ENCODE measurements at places on chromosomes 6 and 20.
A peak's percentile ranks its signal among the peaks of the same experiment; 100 is the strongest.

DNA sequence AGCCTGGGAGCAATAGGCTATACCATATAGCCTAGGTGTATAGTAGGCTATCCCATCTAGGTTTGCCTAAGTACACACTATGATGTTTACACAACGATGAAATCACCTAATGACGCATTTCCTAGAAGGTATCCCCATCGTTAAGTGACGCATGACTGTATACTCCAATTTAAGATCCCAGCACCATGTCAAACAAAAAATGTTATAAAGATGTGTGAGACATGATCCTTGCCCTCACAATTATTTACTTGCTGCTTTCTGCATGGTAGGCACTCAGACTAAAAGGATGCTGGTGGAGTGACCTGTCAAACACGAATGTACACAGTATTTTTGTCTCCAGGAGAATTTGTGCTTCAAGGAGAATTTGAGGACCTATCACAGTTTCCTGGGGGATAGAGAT, 32.3 kb downstream of the SNAP25 start:
- no peak for DNase-seq

GRCh38 chr6:143060806-143061596, at the start of gene AIG1:
Gene AIG1, plus strand, starts transcription at chr6:143060889. Its CDS starts 37 bp downstream, at chr6:143060926.
- DNase-seq: no peak

DNA sequence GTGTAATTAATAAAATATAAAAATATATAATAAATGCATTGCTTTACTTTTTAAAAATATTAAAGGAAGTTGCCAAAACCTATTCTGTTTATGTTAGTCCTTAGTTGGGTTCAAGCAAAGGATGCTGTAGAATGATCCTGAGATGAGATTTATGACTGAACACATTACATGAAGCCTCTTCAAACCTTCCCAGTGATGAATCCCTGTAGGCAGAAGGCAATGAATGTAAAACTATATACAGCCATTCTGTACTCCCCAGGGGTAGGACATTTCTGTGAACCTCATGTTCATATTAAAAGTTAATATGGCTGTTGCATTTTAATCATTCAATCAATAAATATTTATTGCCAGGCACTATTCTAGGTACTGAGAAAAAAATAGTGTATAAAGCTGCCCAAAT, 166.0 kb downstream of the RFPL4B start:
- DNase-seq: no peak

GRCh38 chr6:31728767-31729514, at the start of gene DDAH2:
Gene DDAH2, minus strand, starts transcription at chr6:31729299. Its CDS starts 138 bp downstream, at chr6:31729161.
- DNase-seq: peak; percentile 18

GRCh38 chr6:135196739-135197510, 15.8 kb downstream of the MYB start:
- DNase-seq: no peak

- DNase-seq: no peak
These were observed 9.9 kb downstream of the SNX21 start for GRCh38 chr20:45843506-45843905.

DNA sequence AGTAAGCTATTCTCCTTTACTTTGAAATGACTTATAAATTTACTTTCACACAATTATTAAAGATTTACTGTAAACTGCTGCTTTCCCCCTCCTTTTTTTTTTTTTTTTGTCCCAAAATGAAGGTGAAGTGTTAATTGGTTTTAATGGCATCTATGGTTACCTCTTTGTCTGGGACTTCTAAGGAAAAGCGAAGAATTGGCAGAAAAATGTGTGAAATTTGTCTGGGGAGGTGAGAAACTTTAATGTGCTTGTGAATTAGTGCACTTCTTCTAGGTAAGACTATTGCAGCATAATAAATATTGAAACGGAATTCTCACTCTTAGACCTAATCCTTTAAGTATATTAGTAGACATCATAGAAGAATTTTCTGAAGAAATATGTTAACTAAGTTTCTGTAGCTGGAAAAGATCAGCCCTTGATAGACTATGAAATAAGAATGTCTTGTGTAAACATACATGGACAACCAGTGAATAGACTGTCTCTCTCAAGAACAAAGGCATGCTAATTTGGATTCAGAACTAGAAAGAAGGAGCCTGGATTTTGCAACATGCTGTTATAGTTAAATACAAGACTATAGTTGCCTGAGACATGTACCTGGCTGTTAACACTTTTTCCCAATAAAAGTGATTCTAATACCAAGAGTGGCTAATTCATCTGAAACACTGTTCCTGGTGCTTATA, 23.9 kb downstream of the FLRT3 start:
- no peak for DNase-seq

Data from nephron progenitor cell (in vitro differentiated cells).